CD4-positive, CD25-positive, alpha-beta regulatory T cell (primary cell): ENCODE measurements at places on chromosomes 3 and 15.
A peak's percentile ranks its signal among the peaks of the same experiment; 100 is the strongest.

GRCh38 chr15:27670486-27671209 lies 428.5 kb downstream of the OCA2 start:
- no peak for DNase-seq

- DNase-seq: no peak
Measured at GRCh38 chr15:24039683-24040082, 352.6 kb upstream of the NDN start.

- no peak for DNase-seq
Measured at GRCh38 chr3:180430896-180431295, 171.1 kb upstream of the TTC14 start.

- no peak for DNase-seq
Measured at GRCh38 chr15:68734352-68734751, 86.3 kb downstream of the ANP32A start.

- DNase-seq: no peak
Measured at GRCh38 chr15:41900526-41901380, 6.9 kb upstream of the SPTBN5 start.

- DNase-seq: no peak
Measured at GRCh38 chr15:62409466-62409865, 244.4 kb upstream of the C2CD4B start.

- DNase-seq: no peak
Measured at GRCh38 chr3:141455603-141456300, 31.1 kb upstream of the RASA2 start.

DNA sequence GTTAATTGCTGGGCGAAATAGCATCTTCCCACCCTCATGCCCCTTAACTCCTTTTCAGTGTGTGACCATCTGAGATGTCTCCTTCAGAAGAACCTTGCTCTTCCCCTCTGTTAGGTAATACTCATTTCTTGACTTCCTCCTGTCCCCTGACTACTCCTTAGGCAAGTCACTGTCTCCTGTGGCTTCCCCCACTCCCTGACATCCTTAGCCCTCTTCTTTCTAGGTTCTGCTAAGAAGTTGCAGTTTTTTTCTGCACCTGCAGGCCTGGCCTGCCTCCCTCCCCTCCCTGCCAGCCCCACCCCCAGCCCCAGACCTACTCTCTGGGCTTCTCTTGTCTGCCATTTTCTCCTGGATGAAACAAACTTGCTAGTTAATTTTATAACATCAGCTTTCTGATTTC lies 15.2 kb upstream of the EID1 start:
- peak; percentile 24 for DNase-seq

- no peak for DNase-seq
Measured at GRCh38 chr3:47573190-47574172, 5.2 kb downstream of the CSPG5 start.

- no peak for DNase-seq
Measured at GRCh38 chr3:170499562-170500156, 81.0 kb downstream of the CLDN11 start.

DNA sequence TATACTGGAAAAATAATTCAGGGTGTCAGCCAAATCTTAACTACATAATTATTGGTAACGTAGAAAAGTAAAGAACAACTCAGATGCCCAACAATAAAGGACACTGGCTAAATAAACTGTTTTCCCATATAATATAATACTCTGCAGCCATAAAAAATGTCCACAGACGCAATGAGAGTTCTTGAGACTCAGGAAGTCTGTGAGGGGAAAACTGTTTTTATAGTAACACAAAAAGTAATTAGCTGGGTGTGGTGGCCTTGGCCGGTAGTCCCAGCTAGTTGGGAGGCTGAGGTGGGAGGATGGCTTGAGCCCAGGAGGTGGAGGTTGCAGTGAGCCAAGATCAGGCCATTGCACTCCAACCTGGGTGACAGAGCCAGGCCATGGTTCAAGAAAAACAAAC lies 5.5 kb upstream of the UBR1 start:
- no peak for DNase-seq

DNA sequence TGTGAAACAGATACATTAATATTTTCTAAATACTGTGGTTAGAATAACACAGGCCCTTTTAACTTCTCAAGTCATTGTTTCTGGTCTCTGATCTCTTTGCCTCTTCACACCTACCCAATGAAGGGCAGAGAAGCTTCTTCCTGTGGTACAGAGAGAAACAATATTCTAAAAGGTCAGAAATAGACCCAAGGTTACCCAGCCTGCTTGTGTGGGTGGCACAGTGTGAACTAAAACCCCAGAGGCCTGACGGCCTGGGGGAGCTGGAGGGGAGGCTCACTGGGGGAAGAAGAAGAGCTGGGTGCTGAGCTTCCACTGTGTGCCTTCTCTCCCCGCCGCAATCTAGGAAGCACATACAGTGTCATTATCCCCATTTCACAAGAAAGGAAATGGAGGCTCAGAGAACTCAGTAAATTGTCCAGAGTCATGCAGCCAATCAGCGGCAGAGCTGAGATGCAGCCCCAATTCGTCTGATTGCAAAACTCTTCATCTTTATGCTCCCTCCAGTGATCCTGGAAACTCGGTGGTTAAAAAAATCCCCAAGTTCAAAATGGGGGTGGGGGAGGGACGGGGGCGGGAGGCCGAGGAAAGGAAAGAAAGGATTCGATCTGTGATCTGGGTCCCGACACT lies 64.1 kb upstream of the HEG1 start:
- no peak for DNase-seq

GRCh38 chr3:185089343-185089742 lies 63.5 kb downstream of the C3orf70 start:
- no peak for DNase-seq

DNA sequence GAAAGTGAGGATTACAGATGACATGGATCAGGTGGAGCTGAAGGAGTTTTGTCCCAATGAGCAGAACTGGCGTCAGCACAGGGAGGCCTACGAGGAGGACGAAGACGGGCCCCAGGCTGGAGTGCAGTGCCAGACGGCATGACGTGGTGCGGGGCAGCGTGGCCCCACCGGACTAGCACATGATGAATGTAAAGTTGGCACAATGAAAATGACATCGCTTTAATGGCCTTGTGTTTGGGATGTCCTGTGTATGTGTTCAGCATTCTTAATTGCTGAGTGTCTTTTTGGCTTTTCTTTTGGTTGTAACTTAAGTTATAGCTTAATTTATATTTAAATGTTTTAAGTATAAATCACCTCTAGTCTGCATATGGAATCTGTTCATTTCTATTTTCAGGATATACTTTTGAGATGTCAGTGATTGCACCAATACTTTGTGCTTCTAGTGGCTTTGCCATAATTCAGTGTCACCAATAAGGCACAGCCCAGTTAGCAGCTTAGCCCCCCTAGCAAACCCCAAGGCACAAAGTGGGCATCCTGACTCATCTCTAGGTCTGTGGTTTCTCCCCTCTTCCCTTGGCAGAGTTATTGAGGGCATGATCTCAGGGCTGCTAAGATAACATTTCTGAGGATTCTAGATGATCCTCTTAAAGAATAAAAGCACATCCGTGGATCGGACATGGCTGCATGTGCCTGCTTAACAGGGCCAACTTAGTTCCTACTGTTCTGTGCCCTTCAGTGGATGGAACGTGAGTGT lies 16.1 kb downstream of the DNAJA4 start:
- no peak for DNase-seq

GRCh38 chr3:127639173-127640041 lies 10.4 kb downstream of the PODXL2 start:
- DNase-seq: no peak

- no peak for DNase-seq
Measured at GRCh38 chr3:42898896-42899675, 6.9 kb upstream of the ZNF662 start.

GRCh38 chr3:171164067-171164465 lies 137.5 kb upstream of the SLC2A2 start:
- DNase-seq: no peak

GRCh38 chr15:58247855-58248842 lies 110.0 kb downstream of the AQP9 start:
- DNase-seq: no peak

DNA sequence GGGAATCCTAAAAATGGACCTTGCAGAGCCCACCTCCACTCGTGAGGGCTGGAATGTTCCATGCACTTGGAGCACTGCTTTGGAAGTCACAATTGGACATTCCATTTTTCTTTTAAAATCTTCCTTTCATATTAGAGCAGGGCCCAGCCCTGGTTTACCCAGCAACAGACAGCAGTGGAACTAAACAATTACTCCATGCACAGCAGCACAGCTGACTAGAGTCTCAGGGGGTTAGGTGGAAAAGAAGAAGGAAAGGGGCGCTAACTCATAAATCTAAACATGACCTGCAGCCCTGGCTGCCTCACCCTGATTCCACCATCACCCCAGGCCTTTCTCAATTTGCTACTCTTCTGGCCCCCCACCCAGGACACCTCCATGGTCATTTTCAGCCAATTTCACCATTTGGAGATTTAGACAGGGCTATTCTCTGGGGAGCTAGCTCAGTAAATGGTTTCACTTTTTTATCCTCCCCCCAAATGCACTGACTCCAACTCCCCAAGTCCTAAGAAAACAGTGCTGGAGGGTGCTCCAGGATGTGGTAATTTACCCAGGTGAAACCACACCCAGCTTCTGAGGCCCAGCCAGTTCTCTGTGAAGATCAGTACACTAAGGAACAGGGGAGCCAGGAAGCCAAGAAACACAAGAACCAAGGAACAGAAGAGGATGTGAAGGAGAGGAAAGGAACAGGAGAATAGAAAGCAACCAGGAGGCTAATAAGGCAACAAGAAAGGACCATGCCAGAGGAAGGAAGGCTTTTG lies 1.6 kb upstream of the LRRC31 start:
- peak; percentile 81 for DNase-seq

- no peak for DNase-seq
Measured at GRCh38 chr3:100420885-100421284, 19.5 kb downstream of the LNP1 start.

- no peak for DNase-seq
Measured at GRCh38 chr3:7254251-7254650, 393.3 kb downstream of the GRM7 start.

DNA sequence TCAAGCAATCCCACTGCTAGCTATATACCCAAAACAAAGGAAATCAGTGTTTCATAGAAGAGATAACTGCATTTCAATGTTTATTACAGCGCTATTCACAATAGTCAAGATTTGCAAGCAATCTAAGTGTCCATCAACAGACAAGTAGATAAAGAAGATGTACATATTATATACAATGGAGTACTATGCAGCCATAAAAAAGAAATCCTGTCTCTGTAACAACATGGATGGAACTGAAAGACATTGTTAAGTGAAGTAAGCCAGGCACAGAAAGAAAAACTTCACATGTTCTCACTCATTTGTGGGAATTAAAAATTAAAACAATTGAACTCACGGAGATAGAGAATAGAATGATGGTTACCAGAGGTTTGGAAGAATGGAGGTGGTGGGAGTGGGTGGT lies 89.2 kb downstream of the LSAMP start:
- DNase-seq: no peak

DNA sequence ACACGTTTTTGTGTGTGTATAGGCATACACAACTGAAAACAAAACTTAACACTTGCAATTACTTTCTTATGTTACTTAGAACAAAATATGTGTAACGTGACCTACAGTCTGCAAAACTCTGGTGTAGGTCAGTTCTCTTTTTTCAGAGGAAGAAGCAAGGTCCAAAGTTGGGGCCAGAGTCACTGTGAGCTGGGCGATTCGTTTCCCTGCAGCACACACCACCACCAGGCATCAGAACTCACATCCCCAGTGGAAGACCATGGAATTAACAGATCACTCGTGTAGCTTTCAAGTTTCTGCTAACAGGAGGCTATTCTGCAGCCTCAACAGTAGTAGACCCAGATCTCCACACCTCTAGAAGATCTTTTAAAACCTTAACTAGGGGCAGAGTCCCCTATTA lies 25.8 kb downstream of the ANP32A start:
- DNase-seq: no peak

GRCh38 chr3:38574411-38575278 lies 74.8 kb downstream of the SCN5A start:
- no peak for DNase-seq

GRCh38 chr3:190269101-190269500 lies 53.1 kb downstream of the CLDN1 start:
- no peak for DNase-seq

DNA sequence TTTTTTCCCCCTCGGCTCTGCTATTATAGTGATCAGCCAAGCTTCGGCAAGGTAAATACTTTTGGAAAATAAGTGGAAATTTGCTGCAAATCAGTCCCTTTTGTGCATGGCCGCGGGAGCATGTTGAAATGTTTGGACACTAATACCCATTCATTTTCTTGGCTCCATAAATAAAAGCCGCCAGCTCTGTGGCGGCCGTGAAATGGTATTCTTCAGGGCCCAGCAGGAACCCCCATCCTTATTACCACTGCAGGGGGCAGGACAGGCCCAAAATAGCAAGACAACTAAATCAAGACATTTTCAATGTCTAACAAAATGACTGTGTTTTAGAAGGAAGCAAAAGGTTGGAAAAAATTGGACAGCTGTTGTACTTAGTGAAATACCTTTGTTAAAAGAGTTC lies 362.3 kb downstream of the NR2F2 start:
- DNase-seq: no peak

- DNase-seq: no peak
Measured at GRCh38 chr3:184812662-184813042, 686 bp downstream of the VPS8 start.

- no peak for DNase-seq
Measured at GRCh38 chr3:160885791-160886286, 129.8 kb downstream of the PPM1L start.

DNA sequence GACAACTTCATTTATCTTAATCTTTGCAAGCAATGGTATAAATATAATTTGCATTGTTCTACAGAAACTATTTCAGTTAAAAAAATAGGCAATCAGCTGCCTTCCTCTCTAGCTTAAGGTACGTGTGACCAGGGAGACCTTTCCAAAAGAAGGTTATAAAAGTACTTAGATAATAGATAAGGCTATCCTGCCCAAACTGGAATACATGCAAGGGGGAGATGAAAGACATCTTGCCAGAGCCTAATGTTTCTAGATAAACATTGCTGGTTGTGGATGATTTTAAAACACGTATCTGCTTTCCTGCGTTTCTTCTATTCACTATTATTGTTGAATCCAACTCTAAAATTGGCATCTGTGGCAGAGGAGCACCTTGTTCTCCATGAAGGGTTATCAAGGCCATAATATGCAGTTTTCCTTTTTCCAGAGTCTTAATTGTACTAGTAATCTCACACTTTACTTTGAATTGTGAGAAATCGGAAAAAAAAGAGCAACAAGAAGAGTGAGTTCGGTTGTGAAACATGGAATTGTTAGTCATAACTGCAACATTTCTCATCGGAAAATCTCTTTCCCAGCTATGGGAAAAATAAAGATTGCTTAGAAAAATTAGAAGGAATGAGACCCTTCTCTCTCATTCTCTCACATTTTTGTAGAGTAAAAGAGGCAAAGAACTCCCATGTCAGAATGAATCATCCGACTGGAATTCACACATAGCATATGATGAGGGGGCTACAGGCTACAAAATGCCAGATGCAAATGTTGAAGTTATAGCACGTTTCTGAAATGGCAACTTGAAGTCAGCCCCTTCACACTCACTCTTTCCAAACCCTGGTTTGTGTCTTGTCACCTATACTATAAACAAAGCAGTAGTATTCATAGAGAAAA lies 936.1 kb upstream of the NR2F2 start:
- DNase-seq: no peak

DNA sequence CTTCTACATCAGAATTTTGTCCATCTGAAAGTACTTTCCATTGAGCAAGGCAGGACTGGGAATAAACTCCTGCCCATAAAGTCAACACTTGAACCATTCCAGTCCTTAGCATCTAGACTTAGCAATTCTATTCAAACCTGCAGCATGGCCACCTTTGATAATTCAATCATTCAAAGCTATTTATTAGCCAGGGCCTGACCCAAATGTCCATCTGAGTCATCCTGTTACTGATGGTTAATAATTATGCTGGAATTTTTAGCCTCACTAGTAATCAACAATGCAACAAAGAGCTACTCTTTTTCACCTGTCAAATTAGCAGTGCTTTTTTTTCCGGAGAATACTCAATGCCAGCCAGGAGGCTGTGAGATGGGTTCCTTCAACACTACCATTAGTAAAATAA lies 72.7 kb upstream of the SNRK start:
- no peak for DNase-seq
